Left kidney (tissue), 8 donors: ENCODE measurements at places on chromosomes 7 and 10.

DNA sequence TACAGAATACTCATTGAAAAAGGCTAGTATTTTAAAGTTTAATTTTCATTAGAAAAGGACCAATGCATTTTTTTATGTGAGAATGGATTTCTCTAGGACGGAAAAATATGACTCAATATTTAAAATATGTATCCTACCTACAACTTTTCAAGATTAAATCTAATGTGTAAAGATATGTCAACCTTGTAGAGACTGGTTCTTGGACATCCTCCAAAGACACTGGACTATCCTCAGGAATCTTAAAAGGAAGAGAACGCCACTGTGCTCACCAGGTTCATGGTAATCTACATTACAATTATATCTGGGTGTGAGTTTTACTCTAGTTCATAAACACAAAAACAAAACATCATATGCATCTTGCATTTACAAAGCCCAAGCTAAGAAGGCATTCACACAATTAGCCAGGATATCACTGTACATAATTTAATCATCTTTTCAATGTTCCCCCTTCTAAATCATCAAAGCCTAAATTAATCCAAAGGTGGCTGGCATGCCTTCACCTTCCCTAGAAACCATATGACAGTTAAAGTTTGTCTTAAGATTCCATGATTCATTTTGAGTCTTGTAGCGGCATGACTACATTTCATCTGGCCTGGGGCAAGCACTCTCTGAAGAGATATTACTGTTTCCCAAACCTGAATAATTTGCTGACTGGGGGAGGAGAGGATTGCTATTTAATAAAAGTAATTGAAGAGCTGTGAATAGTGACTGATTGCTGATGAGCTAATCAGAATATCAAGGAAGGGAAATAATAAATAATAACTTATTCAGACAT lies 12.0 kb downstream of the SGCE start:
- DNase-seq, result no peak

GRCh38 chr7:32506266-32507054 lies 11.2 kb downstream of the AVL9 start:
- DNase-seq, result no peak

DNA sequence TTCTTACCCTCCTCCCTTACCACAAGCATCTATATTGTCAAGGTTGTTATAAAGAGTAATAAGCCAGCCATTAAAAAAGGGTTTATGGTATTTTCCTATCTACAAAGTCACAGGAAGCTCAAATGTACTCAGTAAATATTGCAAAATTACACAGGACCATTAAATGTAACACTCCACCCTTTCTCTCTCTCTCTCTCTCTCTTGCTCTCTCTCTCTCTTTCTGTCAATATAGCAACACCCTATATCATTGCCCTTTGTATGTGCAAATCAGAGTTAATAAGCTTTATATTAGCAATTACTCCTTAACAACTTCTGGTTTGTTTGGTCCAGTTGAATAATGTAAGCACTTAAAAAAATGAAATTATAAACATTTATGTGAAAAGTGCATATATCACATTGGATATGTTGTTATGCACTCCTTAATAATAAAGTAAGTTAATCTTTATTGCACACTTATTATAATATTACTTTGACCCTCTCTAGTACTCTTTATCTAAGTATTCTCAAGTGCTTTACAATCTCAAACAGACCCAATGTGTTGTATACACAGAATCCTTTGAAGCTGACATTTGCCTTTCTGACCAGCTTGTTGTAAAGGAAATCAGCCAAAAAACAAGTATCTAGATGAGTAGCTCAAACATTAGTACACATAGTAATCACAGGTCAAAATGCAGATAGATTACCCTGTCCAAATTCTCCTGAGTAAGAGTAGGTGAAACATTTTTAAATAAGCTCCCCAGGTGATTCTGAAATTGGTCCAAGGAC lies 93.2 kb downstream of the CFTR start:
- no peak for DNase-seq

GRCh38 chr10:68501691-68502090 lies 25.6 kb downstream of the SLC25A16 start:
- DNase-seq, result no peak

DNA sequence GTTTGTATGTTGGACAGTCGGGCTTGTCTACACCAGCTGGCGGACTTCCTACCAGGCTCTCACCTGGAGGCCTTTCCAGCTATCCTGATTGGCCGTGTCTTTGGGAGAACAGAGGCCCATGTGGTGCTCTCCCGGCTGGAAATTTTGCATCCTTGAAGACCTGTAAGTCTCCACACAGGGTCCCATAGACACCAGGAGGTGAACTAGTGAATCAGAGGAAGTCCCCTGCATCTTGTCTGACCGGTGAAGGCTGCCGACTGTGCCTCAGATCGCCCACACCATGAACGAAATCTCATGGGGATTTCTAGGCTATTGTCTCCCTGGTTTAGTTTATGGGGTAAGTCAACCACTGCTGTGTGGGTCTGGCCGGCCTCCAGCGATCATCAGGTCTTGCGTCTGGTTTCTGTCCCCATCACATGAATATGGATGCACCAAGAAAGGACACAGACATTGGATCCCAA lies 108.4 kb upstream of the LYZL2 start:
- DNase-seq, result no peak
